ENCODE measurements at places on chromosomes 3 and 15.

DNA sequence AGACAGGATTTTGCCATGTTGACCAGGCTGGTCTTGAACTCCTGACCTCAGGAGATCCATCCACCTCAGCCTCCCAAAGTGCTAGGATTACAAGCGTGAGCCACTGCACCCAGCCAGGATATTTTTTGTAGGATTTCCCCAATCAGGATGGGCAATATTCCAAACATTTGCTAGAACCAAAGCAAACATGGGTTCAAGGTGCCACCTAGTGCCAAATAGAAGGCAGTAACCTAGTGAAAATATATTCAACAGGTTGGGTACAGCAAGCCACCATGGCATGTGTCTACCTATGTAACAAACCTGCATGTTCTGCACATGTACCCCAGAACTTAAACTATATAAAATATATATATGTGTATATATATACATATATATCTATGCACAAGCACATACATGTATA lies 185.9 kb upstream of the CADM2 start:
- no peak for DNase-seq

DNA sequence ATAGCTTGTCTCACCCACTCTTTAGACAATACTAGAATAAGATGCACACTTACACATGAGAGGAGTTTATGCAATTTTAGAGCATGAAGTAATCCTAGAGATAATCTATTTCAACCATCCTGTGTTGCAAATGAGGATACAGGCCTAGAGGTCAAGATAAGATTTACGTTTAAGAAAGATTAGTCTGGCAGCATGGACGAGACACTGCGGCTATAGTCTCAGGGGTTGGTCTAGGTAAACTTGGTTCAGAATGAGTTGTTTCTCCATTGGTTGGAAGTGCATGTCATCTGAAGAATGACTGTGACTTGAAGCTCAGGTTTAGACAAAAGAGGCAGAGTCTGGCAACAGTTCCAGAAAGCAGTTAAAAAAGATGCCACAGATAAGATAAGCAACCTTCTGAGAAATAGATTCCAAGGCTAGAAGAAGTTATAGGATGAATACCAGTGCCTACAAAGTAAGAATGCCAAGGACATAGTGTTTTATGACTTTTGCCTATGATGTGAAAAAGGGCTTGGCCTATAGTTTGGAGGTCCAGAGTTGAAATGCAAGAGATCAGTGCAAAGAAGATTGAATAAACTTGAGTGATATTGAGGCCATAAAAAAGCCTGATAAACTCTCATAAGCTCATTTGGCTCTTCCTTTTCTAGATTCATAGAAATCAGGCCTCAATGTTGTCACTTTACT lies 631.0 kb downstream of the SQOR start:
- no peak for DNase-seq

GRCh38 chr3:166731701-166732100 lies 648.4 kb downstream of the ZBBX start:
- no peak for DNase-seq

GRCh38 chr3:196263819-196264218 lies 23.7 kb downstream of the PCYT1A start:
- no peak for DNase-seq

DNA sequence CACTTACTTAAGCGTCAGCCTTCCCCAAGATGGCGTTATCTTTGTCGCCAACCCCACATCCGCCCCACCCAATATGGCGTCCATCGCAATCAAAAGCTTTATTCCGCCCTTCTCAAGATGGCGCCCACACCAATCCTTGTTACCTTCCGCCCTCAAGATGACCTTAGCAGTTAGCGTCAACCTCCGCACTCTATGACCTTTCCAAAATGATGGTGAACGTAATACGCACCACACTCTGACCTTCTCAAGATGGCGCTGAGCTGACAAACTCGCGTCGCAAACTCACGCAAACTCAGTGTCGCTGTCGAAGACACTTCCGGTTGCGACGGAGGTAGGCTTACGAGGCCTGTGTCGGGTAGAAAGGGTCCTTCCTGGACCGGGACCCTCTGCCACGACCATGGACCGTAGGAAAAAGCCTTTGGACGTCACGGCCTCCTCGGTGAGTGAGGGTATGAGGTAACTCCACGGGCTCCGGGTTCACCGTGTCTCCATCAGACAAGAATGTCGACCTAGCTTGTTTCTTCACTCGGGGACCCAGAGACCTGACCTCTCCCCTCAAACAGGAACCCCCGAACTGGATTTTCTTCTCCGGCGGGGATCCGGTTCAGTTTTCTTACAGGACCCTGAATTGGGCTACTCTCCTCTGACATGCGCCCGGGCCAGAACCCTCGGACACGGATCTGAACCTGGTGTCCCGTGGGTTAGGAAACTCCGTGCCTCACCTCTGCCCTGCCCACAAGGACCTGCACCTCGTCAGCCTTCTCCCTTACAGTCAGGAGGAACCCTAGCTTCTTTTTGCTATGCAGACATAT lies at the start of gene CCDC174:
TSS of gene CCDC174 (plus strand) at position 323 of the 812 bp plus-strand sequence. CDS start at position 398, 75 bp downstream.
- peak; percentile 88 for DNase-seq

GRCh38 chr15:42845581-42845980 lies 75.0 kb downstream of the TTBK2 start:
- no peak for DNase-seq

- DNase-seq, result no peak
Observed at GRCh38 chr3:127052121-127052561, 69.2 kb downstream of the PLXNA1 start.

GRCh38 chr3:154794391-154794790 lies 285.7 kb upstream of the MME start:
- DNase-seq, result no peak

DNA sequence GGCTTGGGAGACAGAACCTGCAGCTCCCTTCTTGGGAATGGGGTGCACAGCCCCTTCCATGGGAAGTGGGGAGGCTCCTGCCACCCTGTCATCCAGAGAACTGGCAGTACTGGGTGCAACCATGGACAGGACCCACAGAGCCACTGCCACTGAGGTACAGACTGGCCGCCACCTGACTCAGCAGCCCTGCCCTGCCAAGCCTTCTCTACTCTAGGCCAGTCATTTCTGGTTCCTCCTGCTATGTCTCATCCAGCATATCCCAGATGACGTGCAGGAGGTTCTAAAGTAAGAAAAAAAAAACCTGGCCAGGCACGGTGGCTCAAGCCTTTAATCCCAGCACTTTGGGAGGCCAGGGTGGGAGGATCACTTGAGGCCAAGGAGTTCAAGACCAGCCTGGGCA lies 76.9 kb upstream of the RPL32 start:
- DNase-seq, result no peak

- DNase-seq, result no peak
Observed at GRCh38 chr15:50260969-50261496, 4.5 kb downstream of the HDC start.

DNA sequence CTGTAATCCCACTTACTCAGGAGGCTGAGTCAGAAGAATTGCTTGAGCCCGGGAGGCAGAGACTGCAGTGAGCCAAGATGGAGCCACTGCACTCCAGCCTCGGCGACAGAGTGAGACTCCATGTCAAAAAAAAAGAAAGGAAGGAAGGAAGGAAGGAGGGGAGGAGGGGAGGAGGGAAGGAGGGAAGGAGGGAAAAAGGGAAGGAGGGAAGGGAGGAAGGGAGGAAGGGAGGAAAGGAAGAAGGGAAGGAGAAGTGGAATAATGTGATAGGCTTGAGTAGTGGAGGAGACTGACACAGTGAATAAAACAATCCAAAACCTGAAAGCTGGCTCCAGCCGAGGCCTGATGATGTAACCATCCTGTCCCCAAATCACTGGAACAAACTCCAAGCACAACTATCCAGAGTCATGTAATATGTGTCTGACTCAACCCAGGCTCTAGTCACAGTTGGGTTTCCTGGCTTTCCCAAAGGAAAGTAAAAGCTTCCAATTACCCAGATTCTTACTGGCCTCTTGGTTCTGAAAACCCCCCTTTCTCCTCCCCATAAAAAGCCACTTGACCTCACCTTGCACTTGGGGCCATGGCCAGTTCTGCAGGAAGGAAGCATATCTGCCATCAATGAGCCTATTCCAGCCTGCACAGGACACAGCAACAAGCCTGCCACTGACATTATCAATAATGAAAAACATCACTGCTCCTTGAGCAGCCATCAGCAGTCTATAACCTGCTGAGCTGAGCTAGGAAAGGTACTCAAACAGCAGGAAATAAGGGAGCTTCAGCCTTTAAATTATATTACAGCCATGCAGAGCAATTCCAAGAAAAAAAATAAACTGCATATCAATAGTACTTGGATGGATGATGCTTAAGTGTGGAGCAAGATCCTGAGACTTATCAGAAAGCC lies 48.3 kb downstream of the MB21D2 start:
- DNase-seq, result no peak

GRCh38 chr3:178526291-178526690 lies 9.9 kb upstream of the KCNMB2 start:
- no peak for DNase-seq

GRCh38 chr15:74808840-74809229 lies 3.8 kb upstream of the LMAN1L start:
- no peak for DNase-seq

- no peak for DNase-seq
Observed at GRCh38 chr3:163523375-163523774, 1554.9 kb downstream of the SI start.

- DNase-seq, result no peak
Observed at GRCh38 chr15:86837294-86838061, 757.8 kb downstream of the AGBL1 start.

DNA sequence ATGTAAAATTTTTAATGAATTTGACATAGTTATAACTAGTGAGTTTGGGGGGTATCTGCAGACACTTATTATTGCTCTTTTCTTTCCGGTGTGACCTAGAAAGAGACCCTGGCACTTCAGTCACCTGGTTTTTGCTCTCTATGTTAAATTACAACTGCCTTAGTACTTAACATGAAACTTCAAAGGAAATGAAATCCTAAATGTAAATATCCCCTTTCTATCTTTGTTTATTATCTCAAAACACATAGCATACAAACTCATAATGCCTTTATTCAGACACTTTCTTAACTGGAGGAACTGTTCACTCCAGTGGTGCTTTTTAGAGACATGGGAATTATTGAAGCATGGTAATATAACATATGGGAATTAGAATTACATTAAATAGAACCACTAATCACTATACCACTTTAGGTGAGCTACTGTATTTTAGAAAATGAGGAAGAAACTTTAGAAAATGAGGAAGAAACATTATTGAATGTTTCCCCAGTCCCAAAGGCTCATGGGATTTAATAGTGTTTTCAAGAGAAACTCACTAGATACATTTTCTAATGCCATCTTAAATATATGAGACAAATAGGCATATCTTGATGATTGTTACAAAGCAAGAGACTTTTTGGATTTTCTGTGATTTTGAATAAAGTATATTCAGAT lies 119.5 kb upstream of the MLF1 start:
- DNase-seq, result no peak

DNA sequence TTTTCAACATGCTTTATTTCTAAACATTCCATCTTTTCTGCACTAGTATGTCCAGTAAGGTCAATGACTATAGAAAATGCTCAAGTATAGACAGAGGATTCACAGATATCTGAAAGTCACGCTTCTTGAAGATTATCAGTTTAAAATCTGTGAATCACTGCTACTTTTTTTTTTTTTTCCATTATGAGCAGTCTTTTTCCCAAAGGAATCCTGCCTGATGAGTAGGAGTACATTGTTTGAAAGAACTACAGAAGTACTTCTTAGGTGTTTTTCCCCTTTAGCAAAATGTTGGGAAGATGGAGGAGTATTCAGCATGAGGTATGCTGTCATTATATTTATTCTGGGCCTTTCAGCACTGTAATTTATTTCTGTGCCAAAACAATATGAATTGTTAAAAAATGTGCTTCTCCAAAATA lies 266.2 kb downstream of the NLGN1 start:
- DNase-seq, result no peak

DNA sequence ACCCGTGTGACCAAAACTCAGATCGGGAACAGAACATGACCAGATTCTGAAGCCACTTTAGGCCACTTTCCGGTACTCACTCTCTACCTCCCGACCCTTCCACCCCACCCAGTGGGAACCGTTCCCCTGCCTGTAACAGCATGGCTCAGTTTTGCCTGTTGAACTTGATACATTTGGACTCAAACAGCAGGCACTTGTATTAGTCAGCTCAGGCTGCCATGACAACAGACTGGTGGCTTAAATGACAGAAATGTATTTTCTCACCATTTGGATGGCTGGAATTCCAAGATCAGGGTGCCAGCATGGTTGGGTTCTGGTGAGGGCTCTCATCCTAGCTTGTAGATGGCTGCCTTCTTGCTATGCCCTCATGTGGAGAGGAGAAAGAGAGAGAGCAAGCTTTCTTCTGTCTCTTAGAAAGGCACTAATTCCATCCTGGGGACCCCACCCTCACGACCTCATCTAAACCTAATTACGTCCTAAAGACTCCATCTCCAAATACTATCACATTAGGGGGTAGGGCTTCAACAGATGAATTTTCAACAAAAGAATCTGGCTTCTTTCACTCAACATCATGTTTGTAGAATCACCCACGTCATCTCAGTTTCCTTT lies 9.3 kb upstream of the SSUH2 start:
- DNase-seq, result no peak

DNA sequence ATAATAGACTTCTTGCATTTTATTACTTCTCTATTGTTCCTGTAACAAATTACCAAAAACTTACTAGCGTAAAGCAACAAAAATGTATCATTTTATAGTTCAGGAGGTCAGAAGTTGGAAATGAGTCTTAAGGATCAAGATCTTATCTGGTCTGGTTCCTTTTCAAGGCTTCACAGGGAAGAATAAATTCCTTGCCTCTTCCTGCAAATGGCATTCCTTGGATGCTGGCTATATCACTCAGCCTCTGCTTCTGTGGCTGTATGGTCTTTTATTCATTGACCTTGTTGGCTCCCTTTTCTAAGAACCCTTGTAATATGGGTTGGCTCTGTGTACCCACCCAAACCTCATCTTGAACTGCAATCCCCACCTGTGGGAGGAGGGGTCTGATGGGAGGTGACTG lies 478.4 kb upstream of the THBS1 start:
- no peak for DNase-seq

- DNase-seq, result no peak
Observed at GRCh38 chr3:134803051-134803505, 8.0 kb downstream of the EPHB1 start.

DNA sequence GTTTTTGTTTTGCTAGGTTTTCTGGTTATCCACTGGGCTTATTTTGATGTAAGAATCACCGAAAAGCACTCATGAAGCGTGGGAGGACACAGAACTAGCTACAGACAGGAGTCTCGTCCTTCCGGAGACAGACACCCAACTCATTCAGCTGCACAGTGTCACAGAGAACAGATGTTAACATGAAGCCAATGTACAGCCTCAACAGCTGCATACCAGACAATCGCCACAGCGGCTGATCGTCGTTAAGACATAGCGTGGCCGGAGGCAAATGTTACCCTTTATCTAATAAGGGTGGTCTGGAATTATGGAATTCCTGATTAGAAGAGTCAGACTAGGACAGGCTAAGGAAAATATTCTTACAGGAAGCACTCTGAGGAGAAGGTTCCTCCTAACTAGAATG lies 1.1 kb upstream of the PYGO1 start:
- no peak for DNase-seq

GRCh38 chr3:122936335-122936734 lies 91.2 kb downstream of the SEMA5B start:
- DNase-seq, result no peak

DNA sequence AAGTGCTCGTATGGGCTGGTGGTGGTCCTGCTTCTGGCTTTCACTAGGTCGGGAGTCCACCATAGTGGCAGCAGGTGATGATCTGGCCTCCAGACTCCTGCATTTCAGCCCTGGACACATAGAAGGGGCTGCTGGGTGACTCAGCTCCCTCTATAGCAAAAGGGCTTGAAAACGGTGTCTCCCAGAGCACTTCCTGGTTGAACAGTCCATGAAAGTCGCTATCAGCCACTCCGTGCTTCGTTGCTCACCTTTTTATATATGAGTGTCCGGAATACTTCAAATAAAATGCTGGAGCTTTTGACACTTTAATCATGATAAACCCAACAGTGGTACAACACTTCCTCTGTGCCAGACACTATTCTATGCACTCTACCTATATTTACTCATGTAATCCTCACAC lies 213.2 kb downstream of the PDZRN3 start:
- DNase-seq, result no peak
